ENCODE measurements at places on chromosomes 1 and 21.
A peak's percentile ranks its signal among the peaks of the same experiment; 100 is the strongest.

GRCh38 chr1:7298145-7298544, 473.0 kb upstream of the VAMP3 start:
- DNase-seq, result no peak

DNA sequence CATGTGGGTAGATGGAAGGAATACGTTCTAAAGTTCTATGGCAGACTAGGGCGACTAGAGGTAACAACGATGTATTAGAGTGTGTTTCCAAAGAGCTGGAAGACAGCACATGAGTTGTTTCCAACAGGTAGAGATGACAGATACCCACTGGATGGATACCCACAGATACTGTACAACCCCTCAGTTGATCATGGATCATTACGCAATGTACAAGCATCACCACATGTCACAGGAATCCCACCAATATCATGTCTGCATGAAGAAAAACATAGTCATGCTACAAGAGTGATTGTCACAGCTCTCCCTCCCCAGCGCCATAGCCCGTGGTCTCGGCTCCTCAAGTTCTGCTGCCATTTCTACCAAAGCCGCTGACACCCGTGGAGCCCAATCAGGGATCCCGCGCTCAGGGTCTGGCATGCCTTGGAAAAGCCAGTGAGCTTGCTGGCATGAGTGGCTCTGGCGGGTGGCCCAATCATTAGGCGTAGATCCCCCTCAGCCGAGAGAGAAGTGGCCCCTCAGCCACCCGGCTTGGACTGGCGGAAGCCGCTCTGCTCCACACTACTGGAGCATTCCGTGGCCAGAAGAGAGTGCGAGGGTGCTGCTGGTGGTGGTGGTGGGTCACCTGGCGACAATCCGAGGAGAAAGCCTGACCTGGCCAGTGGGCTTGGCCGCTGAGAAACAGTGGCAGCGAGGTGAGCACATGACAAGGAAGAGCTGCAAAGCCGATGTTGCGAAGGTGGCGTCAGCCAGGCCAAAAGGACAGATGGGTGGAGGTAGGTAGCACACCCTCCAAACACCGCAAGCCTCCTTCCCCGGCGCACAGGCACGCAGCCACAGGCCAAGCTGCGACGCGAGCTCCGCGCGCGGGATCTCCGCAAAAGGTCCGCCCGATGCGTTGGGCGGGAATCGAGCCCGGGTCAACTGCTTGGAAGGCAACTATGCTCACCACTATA, 65.7 kb upstream of the FCGR2A start:
- DNase-seq, result no peak

DNA sequence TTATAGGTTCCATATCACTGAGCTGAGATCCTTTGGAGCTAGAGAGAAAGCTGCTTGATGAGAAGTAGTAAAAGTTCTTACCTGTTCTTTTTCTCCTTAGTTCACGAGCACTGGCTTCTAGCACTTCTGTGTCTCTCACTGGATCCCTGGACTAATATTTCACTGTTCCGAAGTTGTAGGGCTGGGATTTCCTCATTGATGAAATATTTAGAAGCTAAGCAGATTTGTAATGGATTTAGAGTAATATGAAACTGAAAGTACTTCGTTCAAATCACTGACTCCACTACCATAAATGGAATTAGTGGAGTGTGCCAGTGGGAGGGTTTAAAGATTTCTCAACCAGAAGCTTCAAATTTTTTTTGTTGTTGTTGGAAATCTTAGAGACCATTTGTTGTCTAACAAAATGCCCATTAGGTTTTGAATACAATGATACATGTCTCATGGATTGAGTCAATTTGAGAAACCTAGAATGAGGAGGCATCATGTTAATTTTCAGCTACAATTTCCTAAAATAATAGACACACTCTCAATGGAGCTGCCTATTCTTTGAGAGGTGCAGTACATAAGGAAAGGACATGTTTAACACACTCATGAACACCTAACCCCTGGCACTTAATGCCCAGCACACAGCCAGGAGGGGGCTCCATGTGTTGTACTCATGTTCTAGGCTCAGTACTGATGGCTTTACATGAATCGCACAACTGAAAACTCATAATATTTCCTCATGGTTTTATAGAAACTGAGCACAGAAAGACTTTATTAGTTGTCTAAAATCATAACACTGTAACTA, at the start of gene GBP1:
Gene GBP1, minus strand, starts transcription at position 130 of the 790 bp plus-strand sequence. CDS start 1,974 bp downstream, outside the sequence.
- DNase-seq, result no peak

GRCh38 chr21:46605767-46606426, 1.0 kb upstream of the S100B start:
- no peak for DNase-seq

DNA sequence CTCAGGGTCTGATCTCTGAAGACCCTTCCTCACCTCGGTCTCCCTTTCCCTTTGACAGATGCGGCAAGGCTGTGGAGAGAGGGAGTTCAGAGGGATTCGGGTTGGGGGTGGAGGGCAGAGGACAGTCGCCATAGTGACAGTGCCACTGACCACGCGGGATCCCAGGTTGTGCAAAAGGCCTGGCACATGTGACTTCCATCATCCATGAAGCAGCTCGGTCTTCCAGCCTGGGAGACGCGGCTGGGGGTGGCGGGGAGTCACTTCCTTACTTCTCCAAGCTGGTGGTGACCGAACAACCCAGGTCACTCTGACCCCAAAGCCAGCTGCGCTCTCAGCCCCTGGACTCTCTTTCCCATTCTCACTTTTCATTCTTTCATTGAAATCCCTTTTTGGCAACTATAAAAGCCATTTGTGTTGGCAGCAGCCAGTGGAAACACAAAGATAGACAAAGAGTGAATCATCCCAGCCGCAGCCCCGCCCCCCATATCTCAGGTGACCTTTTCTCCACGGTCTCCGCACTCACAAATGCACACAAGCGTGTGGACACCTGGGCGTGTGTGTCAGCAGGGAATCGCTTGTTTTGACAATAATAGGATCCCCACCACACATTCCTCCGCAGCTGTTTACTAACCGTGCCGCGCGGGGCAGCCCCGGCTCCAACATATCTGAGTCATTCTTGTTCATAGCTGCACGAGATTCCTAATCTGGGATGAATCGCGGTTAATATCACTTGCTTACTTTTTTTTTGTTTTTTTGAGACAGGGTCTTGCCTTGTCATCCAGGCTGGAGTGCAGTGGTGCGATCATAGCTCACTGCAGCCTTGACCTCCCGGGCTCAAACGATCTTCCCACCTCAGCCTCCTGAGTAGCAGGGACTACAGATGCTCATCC, 68.3 kb downstream of the DHRS3 start:
- peak; percentile 68 for DNase-seq

- no peak for DNase-seq
Observed at GRCh38 chr1:37725851-37726613, 33.7 kb downstream of the CDCA8 start.

- DNase-seq, result no peak
Observed at GRCh38 chr1:62964141-62964540, 180.2 kb downstream of the ATG4C start.

Measured in NCI-H510A (cell line).